Psoas muscle (tissue), 8 donors: ENCODE measurements at places on chromosomes 6 and 20. TPM values are rescaled to one million over a fixed set of nuclear protein-coding genes. Genes with fewer than 3 reads are reported as not detected.

DNA sequence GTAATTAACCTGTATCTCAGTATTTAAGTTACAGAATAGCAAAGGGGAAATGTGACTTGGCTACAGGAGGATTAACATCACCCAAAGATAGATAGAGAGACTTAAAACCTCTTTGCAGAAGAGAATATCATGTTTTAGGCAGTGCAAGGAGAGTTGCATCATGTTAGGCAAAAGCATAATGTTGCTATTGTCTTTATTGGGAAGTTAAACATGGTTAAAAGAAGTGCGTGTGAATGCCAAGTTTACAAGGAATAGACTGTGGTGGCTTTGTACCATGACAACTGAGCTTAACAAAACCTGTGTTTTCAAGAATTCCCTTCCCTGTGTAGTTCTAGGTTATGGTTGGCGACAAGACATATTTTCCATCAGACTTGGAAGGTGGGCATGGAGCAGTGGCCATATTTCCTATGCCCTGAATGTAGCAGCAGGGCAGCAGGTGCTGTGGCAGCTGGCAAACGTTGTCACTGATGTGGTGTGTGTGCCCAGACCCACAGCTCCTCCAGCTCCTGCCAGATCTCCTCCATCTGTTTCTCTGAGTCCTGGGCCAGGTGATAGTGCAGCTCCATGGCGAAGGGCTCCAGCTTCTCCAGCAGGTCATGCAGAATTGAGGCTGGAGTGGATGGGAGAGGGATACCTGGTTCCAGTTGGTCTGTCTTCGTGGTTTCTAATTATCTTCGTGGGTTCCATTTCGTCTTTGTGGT lies 163.3 kb downstream of the QRSL1 start:
- peaks cover 40% of the 10 kb centered on the region for H3K4me1 ChIP-seq
- DNase-seq = no peak
- H3K36me3 ChIP-seq = no peaks in the 10 kb centered on the region
- no peak overlapping the region for H3K4me3 ChIP-seq
- no peak overlapping the region for H3K27ac ChIP-seq

The LPA gene
- total RNA-seq = not detected

The UNC93A gene
- total RNA-seq = not detected

DNA sequence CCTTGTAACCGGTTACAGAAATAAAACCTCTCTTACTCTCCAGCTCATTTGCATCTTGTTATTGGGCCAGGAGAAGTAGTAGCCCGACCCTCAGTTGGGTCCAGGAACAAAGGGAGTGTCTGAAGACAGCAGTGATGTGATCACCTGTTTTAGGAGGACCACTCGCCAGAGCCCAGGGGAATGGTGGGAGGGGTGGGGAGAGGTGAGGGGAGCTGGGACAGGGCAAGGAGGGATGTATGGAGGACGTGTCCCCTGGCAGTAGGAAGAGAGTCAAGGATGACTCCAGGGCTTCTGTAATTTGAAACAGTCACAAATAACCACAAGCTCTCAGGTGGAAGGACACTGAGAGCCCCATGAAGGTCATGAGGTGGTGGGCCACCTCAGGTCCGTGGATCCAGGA lies 1.4 kb upstream of the PCMTD2 start:
- DNase-seq = no peak
- no peak overlapping the region for H3K27ac ChIP-seq
- H3K36me3 ChIP-seq = no peaks in the 10 kb centered on the region

The ULBP1 gene
- 0.12 TPM for total RNA-seq

- no peaks in the 10 kb centered on the region for H3K27me3 ChIP-seq
- no peak overlapping the region for H3K4me3 ChIP-seq
- no peaks in the 10 kb centered on the region for H3K36me3 ChIP-seq
- no peak overlapping the region for H3K27ac ChIP-seq
- H3K4me1 ChIP-seq = no peaks in the 10 kb centered on the region
Measured at GRCh38 chr20:59164686-59165391, 1.2 kb downstream of the ZNF831 start.

DNA sequence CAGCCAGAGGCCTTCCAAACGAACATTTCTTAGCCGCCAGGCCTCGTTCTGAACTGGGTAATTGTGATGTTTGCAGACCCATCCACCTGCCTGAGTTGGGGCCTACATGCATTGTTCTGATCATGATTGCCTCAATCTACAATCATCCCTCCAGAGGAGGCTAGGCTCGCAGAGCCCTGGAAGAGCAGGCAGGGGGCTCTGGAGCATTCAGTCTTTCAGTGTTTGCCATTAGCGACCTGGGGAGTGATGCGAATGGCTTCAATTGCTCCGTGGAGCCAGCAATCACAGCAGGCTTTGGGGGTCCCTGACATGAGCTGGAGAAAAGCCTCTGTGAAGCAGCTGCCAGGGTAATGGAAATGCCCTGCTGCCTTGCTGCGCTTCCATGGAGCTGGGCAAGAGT lies 22.0 kb downstream of the SNAP25 start:
- DNase-seq = no peak
- no peaks in the 10 kb centered on the region for H3K4me1 ChIP-seq
- no peaks in the 10 kb centered on the region for H3K27me3 ChIP-seq
- H3K4me3 ChIP-seq = no peak overlapping the region
- no peaks in the 10 kb centered on the region for H3K36me3 ChIP-seq
- no peak overlapping the region for H3K27ac ChIP-seq

GRCh38 chr20:24194143-24194542 lies 205.6 kb upstream of the GGTLC1 start:
- H3K27ac ChIP-seq = no peak overlapping the region
- no peaks in the 10 kb centered on the region for H3K27me3 ChIP-seq
- H3K4me3 ChIP-seq = no peak overlapping the region
- no peaks in the 10 kb centered on the region for H3K36me3 ChIP-seq
- H3K4me1 ChIP-seq = no peaks in the 10 kb centered on the region

The JAG1 gene
- total RNA-seq = 35.4 TPM

The OOEP gene
- total RNA-seq = not detected

DNA sequence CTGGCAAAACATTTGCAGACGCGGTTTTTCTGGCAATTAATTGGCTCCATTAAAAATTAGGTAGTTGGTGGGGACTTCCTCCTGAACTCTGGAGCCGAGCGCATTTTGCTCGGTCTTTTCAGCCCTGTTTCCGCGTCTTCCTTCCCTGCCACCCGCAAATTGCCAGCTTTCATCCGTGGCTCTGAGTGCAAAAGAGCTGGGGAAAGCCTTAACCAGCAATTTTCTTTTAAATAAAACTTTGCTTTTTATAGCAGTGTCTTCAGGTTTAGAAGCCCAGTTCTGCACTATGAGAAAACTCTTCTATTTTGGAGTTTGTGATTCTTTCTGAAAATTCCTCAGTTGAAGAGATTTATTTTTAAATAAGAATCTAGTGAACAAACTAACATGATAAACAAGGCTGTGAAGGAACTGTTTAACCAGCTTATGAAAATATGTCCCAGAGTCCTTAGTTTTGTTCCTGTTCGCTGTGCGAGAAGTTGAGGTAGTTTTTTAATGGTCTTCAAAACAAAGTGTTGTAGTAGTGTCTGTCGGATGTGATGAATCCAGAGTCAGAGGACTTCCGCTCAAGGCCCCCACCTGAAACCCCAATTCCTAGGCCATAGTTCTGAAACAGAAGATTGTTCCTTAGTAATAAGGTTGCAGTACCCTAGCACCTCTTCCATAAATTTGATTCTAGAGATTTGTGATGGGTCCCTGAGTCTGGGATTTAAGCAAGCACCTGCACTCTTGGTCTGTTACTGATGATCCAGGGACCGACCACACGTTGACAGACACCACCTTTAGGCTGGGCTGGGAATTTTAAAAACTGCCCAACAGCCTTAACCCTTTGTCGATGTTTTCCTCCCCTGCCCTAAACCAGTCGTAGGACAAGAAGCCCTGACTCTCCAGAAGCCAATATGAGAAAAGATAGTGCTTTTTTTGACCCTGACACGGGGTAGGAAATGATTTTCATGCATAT lies 950 bp downstream of the KCTD20 start:
- H3K27me3 ChIP-seq = no peaks in the 10 kb centered on the region
- peaks cover 2% of the 10 kb centered on the region for H3K36me3 ChIP-seq
- DNase-seq = no peak
- H3K4me1 ChIP-seq = peaks cover 41% of the 10 kb centered on the region

GRCh38 chr6:130417951-130418350 lies 52.1 kb downstream of the TMEM200A start:
- no peak for DNase-seq
- H3K4me1 ChIP-seq = no peaks in the 10 kb centered on the region
- H3K36me3 ChIP-seq = no peaks in the 10 kb centered on the region

- no peaks in the 10 kb centered on the region for H3K36me3 ChIP-seq
- peaks cover 14% of the 10 kb centered on the region for H3K4me1 ChIP-seq
- no peak for DNase-seq
- no peak overlapping the region for H3K27ac ChIP-seq
Measured at GRCh38 chr6:330948-331347, 38.7 kb downstream of the DUSP22 start.

GRCh38 chr6:136330634-136331033 lies 41.0 kb upstream of the BCLAF1 start:
- no peaks in the 10 kb centered on the region for H3K4me1 ChIP-seq
- H3K27ac ChIP-seq = no peak overlapping the region
- H3K27me3 ChIP-seq = no peaks in the 10 kb centered on the region
- DNase-seq = no peak
- H3K36me3 ChIP-seq = no peaks in the 10 kb centered on the region
- H3K4me3 ChIP-seq = no peak overlapping the region

GRCh38 chr6:147216915-147217314 lies 12.7 kb downstream of the STXBP5 start:
- H3K36me3 ChIP-seq = peaks cover 5% of the 10 kb centered on the region
- H3K27ac ChIP-seq = no peak overlapping the region
- H3K4me3 ChIP-seq = no peak overlapping the region
- no peak for DNase-seq
- H3K27me3 ChIP-seq = no peaks in the 10 kb centered on the region

GRCh38 chr20:63957004-63957689 lies 931 bp upstream of the UCKL1 start:
- H3K36me3 ChIP-seq = no peaks in the 10 kb centered on the region
- DNase-seq = peak; percentile 74
- peaks cover 40% of the 10 kb centered on the region for H3K4me1 ChIP-seq

The FAM209A gene
- total RNA-seq = not detected

The TCF21 gene
- total RNA-seq = not detected

The HDGFL1 gene
- not detected for total RNA-seq

- no peaks in the 10 kb centered on the region for H3K36me3 ChIP-seq
- H3K27ac ChIP-seq = peak overlapping the region; percentile 98
- no peak for DNase-seq
- H3K4me1 ChIP-seq = peaks cover 15% of the 10 kb centered on the region
- H3K27me3 ChIP-seq = no peaks in the 10 kb centered on the region
- H3K4me3 ChIP-seq = peak overlapping the region; percentile 88
Measured at GRCh38 chr6:26157251-26158075, 70.2 kb downstream of the HFE start.

- no peaks in the 10 kb centered on the region for H3K36me3 ChIP-seq
- H3K4me1 ChIP-seq = peaks cover 12% of the 10 kb centered on the region
- DNase-seq = no peak
- no peak overlapping the region for H3K27ac ChIP-seq
- no peak overlapping the region for H3K4me3 ChIP-seq
- H3K27me3 ChIP-seq = peaks cover 2% of the 10 kb centered on the region
Measured at GRCh38 chr6:14658886-14659561, 541.5 kb downstream of the CD83 start.

DNA sequence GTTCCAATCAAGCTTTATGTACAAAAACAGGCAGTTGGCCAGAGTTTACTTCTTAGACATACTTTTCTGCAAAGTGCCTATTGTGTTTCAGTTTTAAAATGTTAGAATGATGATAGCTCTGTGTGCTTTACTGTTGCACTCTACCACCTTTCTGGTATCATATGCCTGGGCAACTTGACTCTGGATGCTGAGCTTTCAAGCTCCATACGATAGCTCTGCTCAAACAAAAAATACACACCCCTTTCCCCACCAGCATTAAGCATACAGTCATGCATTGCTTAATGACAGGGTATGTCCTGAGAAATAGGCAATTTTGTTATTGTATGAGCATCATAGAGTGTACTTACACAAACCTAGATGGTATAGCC lies 123.1 kb downstream of the RCAN2 start:
- no peaks in the 10 kb centered on the region for H3K36me3 ChIP-seq
- no peak for DNase-seq
- no peaks in the 10 kb centered on the region for H3K27me3 ChIP-seq
- no peak overlapping the region for H3K27ac ChIP-seq

GRCh38 chr6:111478064-111478476 lies 4.9 kb downstream of the REV3L start:
- DNase-seq = no peak
- no peaks in the 10 kb centered on the region for H3K36me3 ChIP-seq
- H3K4me3 ChIP-seq = no peak overlapping the region
- H3K4me1 ChIP-seq = peaks cover 69% of the 10 kb centered on the region

The TRIM31 gene
- not detected for total RNA-seq

GRCh38 chr6:144134737-144135136 lies 15.6 kb upstream of the STX11 start:
- H3K36me3 ChIP-seq = no peaks in the 10 kb centered on the region
- H3K27ac ChIP-seq = no peak overlapping the region
- no peaks in the 10 kb centered on the region for H3K27me3 ChIP-seq
- no peak for DNase-seq

- H3K27me3 ChIP-seq = no peaks in the 10 kb centered on the region
- H3K27ac ChIP-seq = no peak overlapping the region
- no peak overlapping the region for H3K4me3 ChIP-seq
- DNase-seq = no peak
Measured at GRCh38 chr6:906920-907319, 214.0 kb upstream of the EXOC2 start.

DNA sequence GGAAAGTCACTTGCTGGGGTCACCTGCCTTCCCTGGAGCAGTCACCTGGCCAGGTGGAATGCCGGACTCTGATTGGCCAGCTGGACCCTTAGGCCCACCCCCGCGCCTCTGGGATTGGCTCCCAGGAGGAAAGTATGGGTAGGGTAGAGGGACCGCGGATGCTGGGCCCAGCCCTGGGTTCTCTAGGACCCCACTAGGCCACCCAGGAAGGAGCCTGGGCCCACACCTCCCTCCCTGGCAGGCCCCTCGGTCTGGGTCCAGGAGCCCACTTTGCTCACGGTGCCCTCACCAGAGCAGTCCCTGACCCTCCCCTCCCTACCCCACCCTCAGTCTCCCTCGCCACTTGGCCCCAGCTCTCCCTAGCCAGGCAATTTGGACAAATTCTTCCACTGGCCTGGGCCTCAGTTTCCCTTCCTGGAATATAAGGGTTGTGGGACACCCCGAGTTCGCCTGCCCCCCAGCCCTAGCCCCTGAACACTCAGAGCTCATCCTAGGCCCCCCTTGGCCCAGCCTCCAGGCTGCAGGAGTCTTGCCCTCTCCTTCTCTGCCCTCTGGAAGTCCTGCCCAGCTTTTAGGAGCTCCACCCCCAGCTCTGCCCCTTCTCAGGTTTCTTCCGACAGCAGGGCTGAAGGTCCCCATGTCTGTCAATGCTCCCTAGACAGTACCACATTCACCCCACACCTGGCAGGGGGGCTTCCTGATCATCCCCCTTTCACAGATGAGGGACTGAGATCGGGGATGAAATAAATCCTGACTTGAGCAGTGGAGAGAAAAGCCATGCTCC lies 299.6 kb downstream of the TAF4 start:
- no peaks in the 10 kb centered on the region for H3K36me3 ChIP-seq
- H3K4me3 ChIP-seq = no peak overlapping the region
- no peak for DNase-seq
- H3K27me3 ChIP-seq = no peaks in the 10 kb centered on the region
- H3K4me1 ChIP-seq = no peaks in the 10 kb centered on the region

- H3K36me3 ChIP-seq = peaks cover 93% of the 10 kb centered on the region
- no peaks in the 10 kb centered on the region for H3K27me3 ChIP-seq
- no peak overlapping the region for H3K27ac ChIP-seq
- no peak for DNase-seq
- H3K4me1 ChIP-seq = no peaks in the 10 kb centered on the region
- H3K4me3 ChIP-seq = no peak overlapping the region
Measured at GRCh38 chr6:18166312-18167036, 11.3 kb downstream of the KDM1B start.
